ENCODE measurements at places on chromosomes 2 and 18.

DNA sequence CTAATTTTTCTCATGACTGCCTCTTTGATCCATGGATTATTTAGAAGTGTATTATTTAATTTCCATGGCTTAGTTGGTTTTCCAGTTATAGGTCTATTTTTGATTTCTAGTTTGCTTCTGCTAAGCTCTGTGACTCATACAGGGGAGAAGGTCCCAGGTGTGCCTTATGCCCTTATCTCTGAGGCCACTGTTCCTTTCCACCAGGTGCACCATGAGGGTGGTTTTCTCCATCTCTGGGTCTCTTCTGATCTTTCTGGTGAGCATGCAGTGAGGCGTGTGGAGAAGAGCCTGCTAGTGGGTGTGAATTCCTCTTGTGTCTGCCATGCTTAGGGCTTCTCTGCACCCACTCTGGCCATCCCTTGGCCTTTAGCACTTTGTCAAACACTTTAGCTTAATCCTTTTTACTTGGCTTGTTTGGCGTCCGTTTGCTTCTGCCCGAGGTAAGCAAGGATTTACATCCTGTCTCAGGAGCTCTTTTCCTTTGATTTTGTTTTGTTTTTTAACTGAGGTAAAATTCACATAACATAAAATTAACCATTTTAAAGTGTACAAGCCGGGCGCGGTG, 129.8 kb upstream of the ARL4C start:
- DNase-seq, result no peak

DNA sequence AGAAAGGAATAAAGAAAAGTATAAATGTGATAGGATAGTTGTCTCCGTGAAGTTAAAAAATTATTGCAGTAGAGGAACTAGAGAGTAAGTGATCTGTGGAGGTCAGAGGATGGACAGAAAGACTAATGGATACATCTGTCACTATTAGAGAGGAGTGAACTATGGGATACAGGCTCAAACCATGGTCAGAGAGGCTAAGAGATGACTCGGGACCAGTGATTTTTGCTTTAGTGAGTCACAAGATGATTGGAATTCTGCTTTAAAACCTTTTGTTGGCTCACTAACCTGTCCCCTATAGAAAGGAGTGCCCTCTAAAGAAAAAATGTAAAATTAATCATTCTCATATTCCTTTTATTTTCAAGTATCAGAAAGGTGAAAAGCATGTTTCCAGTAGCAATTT, 30.3 kb downstream of the ALMS1 start:
- no peak for DNase-seq

- no peak for DNase-seq
Observed at GRCh38 chr2:42757981-42758740, 5.8 kb downstream of the OXER1 start.

DNA sequence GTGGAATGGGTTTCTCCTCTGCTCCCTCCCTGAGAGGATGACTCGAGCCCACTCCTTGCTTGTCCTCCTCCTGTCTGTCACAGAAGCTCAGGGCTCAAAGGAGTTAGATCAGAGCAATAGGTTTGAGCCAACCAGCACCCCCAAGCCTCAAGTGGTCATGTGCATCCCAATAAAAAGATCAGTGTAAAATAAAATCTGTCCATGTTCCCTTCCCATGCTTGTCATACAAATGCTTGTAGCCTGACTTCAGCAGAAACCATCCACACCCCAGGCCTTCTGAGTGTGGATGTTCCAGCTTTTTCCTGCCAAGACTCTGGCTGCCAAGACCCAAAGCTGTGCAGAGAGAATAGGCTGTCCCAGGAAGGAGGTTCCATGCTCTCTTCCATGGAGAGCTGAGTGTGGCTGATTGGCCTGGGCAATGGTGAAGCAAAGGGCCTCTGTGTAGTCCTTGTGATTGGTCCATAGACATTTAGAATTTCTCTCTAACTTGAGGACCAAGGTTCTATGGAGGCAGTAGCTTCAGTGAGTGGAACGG, 67.4 kb downstream of the GYPC start:
- no peak for DNase-seq

DNA sequence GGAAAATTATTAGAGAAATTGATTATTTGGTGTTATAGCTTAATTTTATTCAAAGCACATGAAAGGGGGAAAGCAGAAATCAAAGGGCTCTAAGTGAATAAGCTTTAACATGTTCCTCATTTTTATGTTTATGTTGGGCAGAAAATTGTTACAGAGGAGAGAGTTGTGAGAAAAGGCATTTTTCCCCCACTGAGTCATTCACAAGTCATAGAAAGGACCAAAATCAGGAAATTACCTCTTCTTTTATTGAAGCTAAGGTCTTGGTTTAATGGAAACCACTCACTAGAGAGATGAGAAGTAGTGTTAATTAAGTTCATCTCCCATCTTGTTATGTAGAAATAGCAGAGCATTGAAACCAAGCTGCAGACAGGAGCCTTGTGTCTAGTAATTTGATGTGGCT, 175.3 kb upstream of the THUMPD2 start:
- DNase-seq, result no peak

- DNase-seq, result no peak
Observed at GRCh38 chr2:69703189-69703588, 38.7 kb upstream of the ANXA4 start.

GRCh38 chr2:126828491-126828890, 70.2 kb upstream of the TEX51 start:
- DNase-seq, result no peak

GRCh38 chr2:219396863-219397457, 9.2 kb upstream of the DNPEP start:
- no peak for DNase-seq

- peak; percentile 46 for DNase-seq
Observed at GRCh38 chr2:76197842-76198448, 487.2 kb upstream of the GCFC2 start.

DNA sequence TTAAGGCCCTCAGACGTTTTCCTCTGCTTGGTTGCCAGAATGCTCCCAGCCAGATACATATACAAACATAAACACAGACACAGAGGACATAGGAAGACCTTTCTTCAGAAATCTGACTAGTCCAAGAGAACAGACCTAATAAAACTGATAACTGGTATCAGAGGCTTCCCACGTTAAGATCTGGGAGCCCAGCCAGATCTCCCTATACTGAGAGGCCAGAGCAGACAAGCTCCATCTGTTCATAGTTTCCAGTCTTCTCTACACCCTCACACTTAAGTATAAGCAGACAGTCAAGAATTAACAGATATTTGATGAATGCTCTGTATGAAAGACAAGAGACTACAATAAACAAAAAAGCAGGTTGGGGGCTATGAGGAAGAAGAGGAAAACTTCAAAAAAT, 240.5 kb upstream of the CHAC2 start:
- no peak for DNase-seq
